Activated CD4-positive, alpha-beta T cell treated with anti-CD3 and anti-CD28 coated beads for 4 hours (primary cell): ENCODE measurements at places on chromosomes 4 and X.

GRCh38 chrX:100911731-100912130 is 17.0 kb downstream of the XKRX start:
- DNase-seq, result no peak

DNA sequence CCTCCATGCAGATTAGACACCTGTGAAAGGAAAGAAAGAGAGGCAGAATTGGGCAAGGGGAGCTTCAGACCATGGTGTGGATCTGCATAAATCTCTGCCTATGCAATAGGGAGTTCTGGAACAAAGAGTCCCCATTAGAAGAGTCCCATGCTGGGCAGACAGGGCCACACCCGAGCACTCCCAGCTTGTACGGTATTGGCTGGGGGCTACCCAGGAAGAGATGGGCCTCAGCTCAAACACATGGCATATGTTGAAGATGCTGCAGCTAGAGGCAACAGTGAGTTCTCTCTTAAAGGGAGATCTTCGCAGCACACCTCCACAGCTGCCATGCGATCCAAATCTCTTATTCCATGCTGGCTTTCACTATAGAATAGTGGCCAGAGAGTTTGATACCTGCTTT is 24.7 kb downstream of the CCNG2 start:
- no peak for DNase-seq

DNA sequence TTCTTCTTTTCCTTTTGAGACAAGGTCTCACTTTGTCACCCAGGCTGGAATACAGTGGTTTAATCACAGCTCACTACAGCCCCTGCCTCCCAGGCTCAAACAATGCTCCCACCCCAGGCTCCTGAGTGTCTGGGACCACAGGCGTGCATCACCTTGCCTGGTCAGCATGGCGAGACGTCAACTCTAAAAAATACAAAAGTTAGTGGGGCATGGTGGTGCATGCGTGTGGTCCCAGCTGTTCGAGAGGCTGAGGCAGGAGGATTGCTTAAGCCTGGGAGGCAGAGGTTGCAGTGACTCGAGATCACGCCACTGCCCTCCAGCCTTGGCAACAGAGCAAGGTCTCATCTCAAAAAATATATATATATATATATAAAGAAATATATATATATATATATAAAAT is 242.4 kb downstream of the SHOX start:
- no peak for DNase-seq

GRCh38 chr4:15890246-15890829 is 48.2 kb downstream of the FGFBP1 start:
- no peak for DNase-seq

- DNase-seq, result no peak
These were observed 304.0 kb downstream of the MAPK10 start for GRCh38 chr4:86055898-86056297.
